ENCODE measurements at places on chromosomes 1 and 21. TPM values are rescaled to one million over a fixed set of nuclear protein-coding genes. Genes with fewer than 3 reads are reported as not detected.

DNA sequence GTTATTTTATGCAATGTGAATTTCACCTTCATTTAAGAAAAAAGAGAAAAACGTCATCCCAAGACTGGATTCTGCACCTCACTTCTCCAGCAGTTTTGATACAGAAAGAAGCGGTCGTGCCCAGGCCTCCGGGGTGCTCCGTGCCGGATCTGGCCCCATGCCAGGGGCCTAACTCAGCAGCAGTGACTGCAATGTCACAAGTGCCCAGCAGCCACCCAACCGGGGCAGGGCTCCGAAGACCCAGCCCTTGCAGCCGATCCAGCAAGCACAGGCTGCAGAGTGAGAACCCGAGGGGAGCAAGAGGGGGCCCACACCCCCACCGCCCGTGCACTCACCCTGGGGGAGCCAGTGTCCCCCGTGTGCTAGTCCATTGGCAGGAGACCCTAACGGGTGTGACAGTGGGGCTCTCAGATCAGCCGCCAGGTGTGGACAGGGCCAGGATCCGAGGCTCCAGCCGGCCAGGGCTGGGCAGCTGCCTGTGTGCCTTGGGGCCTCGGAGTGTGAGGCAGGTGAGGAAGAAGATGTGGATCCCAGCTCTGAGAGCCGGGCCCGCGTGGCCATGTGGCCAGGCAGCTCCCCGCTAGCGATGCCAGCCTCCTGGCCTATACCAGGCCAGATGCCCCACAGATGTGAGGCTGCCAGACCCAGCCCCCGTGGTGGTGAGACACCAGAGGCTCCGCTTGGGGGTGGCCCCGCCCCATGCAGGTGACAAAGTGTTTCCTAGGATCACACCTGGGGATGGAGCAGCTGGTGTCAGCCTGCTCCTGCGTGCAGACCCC is 60.6 kb downstream of the MEGF6 start:
- DNase-seq = no peak

LAMB3 gene
- 0.92 TPM for total RNA-seq

- no peak for DNase-seq
Observed at GRCh38 chr1:30777904-30778153, 20.3 kb upstream of the LAPTM5 start.

- DNase-seq = peak; percentile 12
Observed at GRCh38 chr1:3431686-3432085, 22.8 kb upstream of the ARHGEF16 start.

- no peak for DNase-seq
Observed at GRCh38 chr1:183880531-183881243, 75.8 kb downstream of the RGL1 start.

DNA sequence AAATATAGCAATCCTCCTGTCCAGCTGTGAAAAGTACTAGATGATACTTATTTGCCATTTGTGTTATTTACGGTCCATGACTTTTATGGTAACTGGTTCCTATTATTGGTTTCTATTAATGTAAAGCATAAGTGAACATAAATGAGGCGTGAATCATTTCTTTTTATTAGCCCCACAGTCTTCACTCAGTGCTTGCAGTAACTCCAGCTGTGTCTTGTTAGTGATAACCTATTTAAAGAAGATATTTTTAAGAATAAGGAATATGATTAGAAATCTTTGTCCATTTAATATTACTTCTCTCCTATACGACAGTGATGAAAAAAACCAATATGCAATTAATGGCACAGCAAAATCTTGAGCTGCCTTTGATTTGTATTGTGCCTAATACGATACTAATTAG is 149.9 kb downstream of the SPATA17 start:
- no peak for DNase-seq

TMEM54 gene
- 2.6 TPM for total RNA-seq

DRAXIN gene
- 0.11 TPM for total RNA-seq

GRCh38 chr1:203640723-203641502 is 14.3 kb downstream of the ATP2B4 start:
- DNase-seq = no peak

GRCh38 chr1:67332653-67333529 is 25.2 kb downstream of the IL12RB2 start:
- peak; percentile 14 for DNase-seq

GRCh38 chr1:78722947-78723346 is 73.3 kb downstream of the IFI44 start:
- DNase-seq = no peak

GRCh38 chr1:8166406-8166805 is 140.3 kb upstream of the ERRFI1 start:
- no peak for DNase-seq

DNA sequence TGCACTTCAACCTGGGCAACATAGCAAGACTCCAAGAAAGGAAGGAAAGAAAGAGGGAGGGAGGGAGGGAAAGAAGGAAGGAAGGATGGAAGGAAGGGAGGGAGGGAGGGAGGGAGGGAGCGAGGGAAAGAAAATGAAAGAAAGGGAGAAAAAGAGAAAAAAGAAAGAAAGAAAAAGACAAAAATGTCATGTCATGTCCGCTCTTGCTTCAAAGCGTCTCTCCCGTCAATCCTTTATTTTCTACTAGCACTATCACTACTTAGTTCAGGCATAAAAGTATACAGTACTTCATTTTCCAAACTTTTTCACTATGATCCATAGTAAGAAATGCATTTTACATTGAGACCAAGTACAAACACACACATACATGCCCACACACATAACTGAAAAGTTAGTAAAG is 64.7 kb downstream of the SH3GLB1 start:
- DNase-seq = no peak

PTPRC gene
- 319 TPM for total RNA-seq

DNA sequence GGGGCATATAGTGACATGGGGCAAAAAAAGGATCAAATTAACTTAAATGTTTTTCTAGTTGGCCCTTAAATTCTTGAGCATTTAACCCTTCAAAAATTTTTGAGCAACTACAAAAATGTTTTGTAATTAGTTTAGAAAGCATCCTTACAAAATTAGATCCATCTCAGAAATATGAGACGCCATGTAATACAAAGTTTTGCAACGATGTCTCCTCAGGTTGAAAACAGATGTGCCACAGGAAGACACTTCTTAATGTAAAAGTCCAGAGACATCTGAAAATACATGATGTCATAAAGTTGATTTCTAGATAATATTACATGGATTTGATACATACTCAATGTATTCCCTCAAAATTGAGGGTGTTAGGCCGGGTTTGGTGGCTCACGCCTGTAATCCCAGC is 37.5 kb downstream of the CD46 start:
- DNase-seq = no peak

EFCAB14 gene
- 43.5 TPM for total RNA-seq

- DNase-seq = no peak
Observed at GRCh38 chr1:60974524-60975372, 107.6 kb upstream of the NFIA start.

DNA sequence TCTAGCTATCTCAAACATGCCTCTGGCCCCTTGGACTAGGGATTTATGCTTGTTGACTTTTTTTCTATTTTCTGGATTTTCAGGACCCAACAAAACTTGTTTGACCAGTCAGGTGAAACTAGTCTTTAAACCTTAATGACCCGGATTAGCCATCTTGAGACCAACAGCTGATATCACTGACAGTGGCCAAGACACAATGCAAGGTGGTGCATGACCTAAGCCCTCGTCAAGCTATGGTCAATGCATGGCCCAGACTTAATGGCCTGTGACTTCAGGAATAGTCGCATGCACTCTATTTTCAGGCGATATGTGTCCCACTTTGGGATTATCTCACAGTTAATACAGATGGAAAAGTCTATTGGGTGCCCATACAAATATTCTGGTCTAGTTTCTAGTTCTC is 190.4 kb downstream of the ZBTB18 start:
- no peak for DNase-seq

DNA sequence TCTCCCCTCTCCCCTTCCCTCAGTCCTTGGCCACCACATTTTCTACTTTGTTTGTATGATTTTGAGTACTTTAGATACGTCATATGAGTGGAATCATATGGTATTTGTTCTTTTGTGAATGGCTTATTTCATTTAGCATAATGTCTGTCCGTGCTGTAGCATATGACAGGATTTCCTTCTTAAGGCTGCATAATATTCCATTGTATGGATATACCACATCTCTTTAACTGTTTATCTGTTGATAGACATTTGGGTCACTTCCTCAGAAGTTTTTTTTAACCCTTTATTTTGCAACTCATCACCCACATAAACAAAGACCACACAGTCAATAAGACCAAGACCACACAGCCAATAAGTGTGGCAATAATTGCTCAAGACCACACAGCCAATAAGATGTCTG is 24.9 kb downstream of the FAM163A start:
- DNase-seq = no peak

GRCh38 chr1:12542616-12543592 is 75.1 kb downstream of the DHRS3 start:
- DNase-seq = no peak

- DNase-seq = no peak
Observed at GRCh38 chr1:232528472-232529089, 101.4 kb downstream of the SIPA1L2 start.

DNA sequence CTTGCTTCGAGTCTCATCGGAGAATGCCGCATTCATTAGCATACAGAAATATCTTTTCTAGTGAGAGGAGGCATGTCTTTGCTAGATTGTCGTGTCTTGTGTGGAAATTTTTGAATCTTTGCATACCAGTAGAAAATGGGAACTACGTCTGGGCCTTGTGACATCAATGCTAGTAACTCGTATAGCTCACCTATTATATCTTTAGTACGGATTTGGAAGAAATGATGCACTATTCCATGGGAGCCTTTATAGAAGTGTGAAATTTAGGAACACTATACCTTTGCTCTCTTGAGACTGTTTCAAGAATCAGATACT is 835 bp downstream of the UHMK1 start:
- no peak for DNase-seq

- DNase-seq = no peak
Observed at GRCh38 chr1:199490769-199491527, 536.6 kb upstream of the NR5A2 start.

DNA sequence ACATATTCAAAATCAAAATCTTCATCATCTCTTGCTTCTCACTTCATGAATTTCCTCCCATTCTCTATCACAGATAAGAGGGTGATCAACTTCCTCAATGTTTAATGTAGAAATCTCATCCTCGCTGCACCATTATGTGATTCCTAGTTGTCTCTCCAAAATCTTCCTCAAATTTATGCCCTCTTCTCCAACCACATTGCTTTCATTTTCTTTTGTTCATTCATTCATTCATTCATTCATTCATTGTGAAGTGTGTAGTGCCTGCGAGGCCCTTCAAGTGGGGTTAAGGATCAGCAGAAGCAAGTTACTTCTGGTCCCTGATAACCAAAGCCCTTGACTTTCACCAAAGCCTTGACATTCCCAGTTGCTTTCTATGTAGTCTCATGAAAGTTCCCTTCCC is 33.5 kb upstream of the HIVEP3 start:
- DNase-seq = no peak

SPRR5 gene
- not detected for total RNA-seq

All from CD8-positive, alpha-beta memory T cell (primary cell).